ENCODE measurements at places on chromosomes 2 and 18.

- DNase-seq = no peak
Measured at GRCh38 chr2:164515734-164516133, 105.5 kb downstream of the GRB14 start.

DNA sequence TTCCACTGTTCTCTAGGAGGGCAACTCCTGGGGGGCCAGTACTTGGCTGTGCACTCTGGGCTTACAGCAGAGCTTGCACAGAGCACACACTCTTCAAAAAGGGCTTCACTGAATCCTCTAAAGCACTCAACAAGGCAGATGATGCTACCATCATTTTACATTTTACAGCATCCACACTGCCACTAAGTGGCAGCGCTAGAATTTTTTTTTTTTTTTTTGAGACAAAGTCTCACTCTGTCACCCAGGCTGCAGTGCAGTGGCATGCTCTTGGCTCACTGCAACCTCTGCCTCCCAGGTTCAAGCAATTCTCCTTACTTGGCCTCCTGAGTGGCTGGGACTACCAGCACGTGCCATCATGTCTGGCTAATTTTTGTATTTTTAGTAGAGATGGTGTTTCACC, 8.6 kb downstream of the AMMECR1L start:
- DNase-seq = no peak

GRCh38 chr18:32093523-32093922, 1.8 kb downstream of the RNF138 start:
- DNase-seq = no peak

GRCh38 chr2:102251042-102251848, 60.1 kb upstream of the IL1RL1 start:
- DNase-seq = peak; percentile 55

GRCh38 chr2:201907563-201907881, 101.2 kb downstream of the CDK15 start:
- no peak for DNase-seq

DNA sequence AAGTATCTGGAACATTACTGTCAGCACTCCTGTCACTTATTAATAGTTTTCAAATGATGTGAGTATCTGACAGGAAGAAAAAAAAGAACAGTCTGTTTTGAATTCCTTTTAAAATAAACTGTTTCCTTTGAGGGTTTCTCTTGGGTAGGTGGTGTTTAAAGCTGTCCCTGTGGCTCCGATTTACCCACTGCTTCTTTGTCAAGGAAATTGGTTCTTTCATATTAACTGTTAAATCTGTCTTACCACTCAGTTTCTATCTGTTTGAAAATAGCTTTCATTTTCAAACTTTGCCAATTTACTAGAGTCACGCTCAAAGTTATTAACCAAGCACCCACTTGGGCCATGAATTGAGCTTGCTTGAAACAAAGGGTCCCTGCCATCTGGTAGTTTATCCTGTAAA, 614.6 kb upstream of the NXPH2 start:
- DNase-seq = no peak

GRCh38 chr2:181454686-181455450, 2.3 kb upstream of the ITGA4 start:
- DNase-seq = no peak

DNA sequence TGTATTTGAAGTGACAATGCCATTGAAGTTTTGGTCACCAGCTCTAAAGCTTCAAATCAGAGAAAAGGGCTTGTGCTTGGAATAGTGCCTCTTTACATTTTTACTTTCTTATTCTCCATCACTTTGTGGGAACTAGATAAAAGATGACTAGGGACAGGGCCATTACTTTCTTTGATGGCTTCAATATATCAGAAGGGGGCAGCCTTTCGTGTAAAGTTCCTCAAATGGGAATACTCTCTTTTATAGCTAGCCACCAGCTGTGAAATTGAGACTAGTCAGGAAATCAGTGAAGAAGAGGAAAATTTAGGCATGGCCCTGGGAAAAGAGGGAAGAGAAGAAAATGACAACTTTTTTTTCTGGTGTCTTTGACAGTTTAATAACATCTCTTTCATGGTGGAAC, 242.5 kb downstream of the DCC start:
- DNase-seq = no peak

DNA sequence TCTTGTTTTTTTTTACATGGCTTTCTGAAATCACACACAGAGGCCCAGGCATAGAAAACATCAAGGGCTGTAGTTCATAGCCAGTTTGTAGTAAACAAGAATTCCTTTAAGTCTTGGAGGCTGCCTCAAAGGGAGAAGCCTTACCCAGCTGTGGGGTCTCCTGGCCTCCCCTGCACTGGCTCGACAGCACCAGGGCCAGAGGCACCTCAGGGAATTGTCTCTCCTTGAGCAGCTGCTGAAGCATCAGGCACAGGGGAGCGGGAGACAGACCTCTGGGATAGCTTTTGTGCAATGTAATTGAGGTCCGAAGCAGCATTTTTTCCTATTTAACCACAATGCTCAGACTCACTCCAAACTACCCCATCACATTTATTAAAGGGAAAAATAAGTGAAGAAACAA, 209.1 kb downstream of the HRH4 start:
- DNase-seq = no peak

DNA sequence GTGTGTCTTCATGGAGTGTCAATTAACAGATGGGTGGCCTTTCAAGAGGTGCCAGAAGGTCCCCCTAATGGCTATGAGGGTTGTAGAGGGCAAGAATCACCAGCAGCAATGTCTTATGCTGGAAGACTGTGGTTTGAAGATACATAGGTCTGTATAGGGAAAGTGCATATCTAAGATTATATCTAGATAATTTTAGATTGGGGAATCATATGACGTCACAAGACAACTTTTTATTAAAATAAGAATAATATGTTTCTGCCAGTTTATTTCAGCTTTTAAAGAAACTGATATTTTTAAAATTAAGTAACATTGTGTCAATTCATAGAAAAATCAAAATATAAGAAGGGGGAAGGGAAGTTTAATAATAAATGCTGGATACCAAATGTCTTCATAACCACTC, 162.3 kb downstream of the TTN start:
- no peak for DNase-seq

GRCh38 chr18:65748321-65748720, 2.5 kb upstream of the CDH7 start:
- DNase-seq = no peak

- DNase-seq = no peak
Measured at GRCh38 chr2:178211943-178212342, 17.6 kb downstream of the OSBPL6 start.

- DNase-seq = no peak
Measured at GRCh38 chr18:55268628-55269275, 309.5 kb upstream of the CCDC68 start.

- DNase-seq = no peak
Measured at GRCh38 chr2:53778536-53779162, 8.1 kb downstream of the ASB3 start.

DNA sequence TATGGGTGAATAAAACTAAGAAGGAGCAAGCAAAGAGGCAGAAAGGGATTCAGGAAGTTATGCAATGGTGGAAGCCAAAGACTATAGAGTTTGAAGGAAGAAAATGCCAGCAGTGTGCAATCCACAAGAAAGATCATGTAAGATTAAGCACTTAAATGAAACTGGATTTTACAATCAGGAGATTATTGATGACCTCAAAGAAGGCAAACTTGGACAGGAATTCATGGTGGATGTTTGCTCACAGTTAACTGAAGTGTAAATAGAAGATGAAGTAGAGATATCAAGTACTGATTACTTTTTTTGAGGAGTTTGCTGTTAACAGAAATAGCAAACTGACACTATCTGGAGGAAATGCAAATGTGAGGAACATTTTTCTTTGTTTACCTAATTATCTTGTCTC, 308.9 kb downstream of the RND3 start:
- DNase-seq = no peak

- no peak for DNase-seq
Measured at GRCh38 chr2:133431289-133431688, 137.0 kb downstream of the NCKAP5 start.

DNA sequence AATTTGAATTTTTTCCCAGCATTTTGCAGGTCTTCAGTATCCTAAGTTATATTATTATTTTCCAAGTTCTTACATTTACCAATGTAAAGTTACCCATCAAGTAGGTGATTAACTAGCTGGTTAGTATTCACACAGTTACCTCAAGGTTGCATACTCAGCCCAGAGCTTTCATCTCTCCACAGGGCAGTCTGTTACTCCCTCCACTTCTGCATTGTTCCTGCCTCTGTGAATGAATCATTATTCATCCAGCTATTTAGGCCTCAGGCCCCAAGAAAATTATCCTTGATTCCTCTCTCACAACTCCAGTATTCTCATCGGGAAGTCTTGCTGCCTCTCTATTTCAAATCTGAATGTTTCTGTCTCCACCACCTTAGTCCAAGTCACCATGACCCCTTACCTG, 92.2 kb downstream of the SMC6 start:
- DNase-seq = no peak

DNA sequence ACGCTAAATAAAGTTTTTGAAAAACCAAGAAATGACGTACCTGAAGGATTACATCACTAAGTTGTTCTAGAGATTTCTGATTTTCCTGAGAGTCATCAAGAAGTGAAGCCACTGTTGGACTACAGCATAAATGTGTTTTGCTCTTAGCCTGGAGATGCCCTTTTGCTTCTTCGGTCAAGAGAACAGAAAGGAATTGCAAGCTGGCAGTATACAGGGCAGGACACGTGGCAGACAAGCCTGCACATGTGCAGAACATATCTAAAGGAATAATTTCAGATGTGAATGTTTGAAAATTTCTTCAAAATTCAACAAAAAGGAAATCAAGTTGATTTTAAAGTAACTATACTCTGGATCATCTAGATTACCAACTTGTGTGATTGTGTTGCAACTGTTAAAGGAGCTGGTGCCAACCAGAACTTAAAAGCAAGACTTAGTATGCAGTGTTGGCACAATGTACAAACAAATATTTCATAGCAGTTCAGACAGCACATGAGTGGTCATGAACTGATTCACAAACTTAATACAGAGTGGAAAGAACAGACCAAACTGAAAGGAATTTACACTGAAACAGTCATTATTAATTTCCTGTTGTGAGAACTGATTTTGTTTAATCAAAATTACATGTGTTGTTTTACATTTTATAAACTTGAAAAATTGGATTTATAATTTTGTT, 100.4 kb upstream of the CD226 start:
- no peak for DNase-seq

- DNase-seq = no peak
Measured at GRCh38 chr2:101374821-101375561, 12.3 kb downstream of the CREG2 start.

- no peak for DNase-seq
Measured at GRCh38 chr2:216799873-216800431, 59.9 kb downstream of the TNP1 start.

DNA sequence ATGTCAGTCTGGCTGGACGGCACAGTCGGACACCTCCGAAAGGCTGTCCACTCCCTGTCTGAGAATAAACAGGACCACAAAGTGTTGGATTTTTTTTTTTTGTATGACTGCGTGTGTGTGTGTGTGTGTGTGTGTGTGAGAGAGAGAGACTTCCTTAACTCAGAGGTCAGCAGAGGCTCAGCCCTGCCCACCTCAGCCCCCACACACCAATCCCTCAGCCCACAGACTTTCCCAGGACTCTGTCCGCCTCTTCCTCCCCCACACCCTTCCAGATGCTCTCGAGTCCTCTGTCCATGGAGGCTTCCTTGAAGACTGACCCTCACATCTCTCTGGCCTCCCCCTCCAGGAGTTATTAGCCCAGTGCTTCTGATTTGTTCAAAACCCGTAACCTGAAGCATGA, 147.3 kb downstream of the BCL11A start:
- DNase-seq = no peak

DNA sequence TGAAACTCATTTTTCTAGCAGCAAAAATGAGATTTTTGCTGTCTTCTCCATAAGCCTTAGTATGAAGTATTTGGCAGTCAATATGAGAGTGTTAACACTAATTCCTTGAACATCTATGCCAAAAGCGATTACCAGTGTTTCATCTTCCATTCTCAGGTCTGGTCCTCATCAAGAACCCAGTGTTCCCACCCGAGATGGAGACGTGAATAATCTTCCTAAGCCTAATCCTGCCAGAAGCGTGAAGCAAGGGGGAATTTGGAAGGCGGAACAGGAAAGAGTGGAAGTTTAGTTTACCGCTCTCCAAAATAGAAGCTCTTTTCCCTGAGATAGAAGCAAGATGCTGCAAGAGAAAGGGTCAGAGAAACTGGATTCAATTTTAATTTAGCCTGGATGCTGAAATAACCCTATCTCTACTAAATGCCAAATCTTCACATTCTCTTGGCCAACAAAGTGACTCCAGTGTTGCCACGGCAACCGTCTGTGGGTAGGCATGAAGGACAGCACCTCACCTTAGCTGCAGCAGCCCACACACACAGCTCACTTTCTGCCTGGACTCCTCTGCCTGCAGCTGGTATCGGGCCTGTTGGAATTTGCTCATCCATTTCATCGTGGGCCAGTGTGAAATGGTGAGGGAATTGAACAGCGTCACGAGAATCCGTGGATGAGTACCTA, 711.1 kb downstream of the CBLN2 start:
- no peak for DNase-seq

DNA sequence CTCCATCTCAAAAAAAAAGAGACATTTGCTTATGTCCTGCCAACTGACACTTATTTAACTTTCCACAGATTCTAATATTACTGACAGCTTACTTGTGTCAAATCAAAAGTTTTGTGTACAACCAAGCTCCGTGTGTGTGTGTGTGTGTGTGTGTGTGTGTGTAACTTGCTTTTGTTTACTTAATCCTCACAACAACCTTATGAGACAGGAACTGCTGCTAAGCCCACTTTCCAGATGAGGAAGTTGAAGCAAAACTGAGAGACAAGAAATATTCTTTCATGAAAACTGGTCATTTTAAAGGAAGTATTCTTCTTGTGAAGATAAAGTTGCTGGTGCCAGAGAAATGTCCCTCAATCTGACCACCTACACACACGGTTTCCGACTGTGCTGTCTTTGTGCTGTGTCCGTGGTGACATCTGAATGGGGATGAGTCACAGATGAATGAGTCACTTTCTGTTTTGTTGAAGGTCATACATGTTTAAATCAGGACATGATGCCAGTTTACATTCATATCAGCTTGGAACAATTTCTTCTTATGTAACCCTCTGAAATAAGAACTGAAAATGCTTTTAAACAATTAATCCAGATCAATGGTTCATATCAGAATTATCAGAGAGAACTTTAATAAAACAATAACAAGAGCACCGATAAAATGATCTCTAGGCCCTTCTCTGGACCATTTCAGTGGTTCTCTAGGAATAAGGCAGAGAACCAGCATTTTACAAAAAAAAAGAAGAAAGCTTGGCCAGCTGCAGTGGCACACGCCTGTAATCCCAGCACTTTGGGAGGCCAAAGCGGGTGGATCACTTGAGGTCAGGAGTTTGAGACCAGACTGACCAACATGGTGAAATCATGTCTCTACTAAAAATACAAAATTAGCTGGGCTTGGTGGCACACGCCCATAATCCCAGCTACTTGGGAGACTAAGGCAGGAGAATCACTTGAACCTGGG, 95.5 kb downstream of the THNSL2 start:
- no peak for DNase-seq

DNA sequence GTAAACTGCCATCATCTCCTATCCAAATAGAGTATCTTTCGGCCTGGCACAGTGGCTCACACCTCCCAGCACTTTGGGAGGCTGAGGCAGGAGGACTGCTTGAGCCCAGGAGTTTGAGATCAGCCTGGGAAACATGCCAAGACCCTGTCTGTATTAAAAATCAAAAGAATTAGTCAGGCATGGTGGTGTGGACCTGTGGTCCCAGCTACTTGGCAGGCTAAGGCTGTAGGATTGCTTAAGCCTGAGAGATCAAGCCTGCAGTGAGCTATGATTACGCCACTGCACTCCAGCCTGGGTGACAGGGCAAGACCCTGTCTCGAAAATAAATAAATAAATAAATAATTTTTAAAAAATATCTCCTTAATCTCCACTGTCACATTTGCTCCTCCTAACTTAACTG, 14.7 kb upstream of the ARPC2 start:
- no peak for DNase-seq
